ENCODE measurements at places on chromosomes 3 and 15. TPM values are rescaled to one million over a fixed set of nuclear protein-coding genes. Genes with fewer than 3 reads are reported as not detected.

DNA sequence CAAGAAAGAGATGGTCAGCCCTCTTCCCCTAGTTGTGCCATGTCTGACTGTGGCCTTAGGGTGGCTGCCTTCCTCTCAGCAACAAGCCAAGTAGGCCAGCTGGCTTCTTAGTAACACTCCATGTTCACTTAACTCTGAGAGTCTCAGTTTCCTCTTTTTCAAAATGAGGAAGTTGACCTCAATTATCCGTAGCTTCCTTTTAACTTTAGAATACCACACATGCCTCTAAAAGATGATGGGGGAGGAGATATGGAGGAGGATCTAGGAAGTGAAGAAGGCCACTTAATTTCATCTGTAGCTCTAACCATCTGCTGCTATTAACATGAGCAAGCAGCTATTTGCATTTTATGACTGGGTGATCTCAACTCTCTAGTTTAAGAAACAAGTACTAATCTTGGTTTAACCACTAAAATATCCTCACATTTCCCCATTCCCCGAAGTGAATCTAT, 32.9 kb downstream of the CD200R1L start:
- peak; percentile 42 for DNase-seq
- no peak overlapping the region for H3K4me3 ChIP-seq
- no peaks in the 10 kb centered on the region for H3K36me3 ChIP-seq
- H3K27me3 ChIP-seq = no peaks in the 10 kb centered on the region
- H3K4me1 ChIP-seq = peaks cover 9% of the 10 kb centered on the region
- peak overlapping the region; percentile 22 for H3K27ac ChIP-seq

DNA sequence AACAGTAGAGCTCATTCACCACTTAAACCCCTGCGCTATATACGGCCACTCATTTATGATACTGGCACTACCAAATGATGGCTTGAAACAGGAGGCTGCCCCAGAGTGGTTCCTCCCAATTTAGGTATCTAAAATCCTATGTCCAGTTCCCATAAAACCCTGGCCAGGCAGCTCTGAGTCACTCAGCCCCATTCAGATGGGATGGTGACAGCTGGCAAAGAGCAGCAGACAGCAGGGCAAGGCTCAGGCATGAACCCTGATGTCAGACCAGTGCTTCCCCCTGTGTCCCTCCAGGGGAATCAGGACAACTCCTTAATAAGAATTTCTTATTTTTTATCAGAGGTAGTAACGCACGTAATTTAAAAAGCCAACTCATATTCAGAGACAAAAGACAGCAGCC, 77.2 kb upstream of the RNU6-1 start:
- no peaks in the 10 kb centered on the region for H3K4me1 ChIP-seq
- H3K27me3 ChIP-seq = no peaks in the 10 kb centered on the region
- no peaks in the 10 kb centered on the region for H3K36me3 ChIP-seq
- DNase-seq = no peak
- H3K27ac ChIP-seq = peak overlapping the region; percentile 83

- DNase-seq = peak; percentile 60
- H3K27ac ChIP-seq = peak overlapping the region; percentile 86
- H3K36me3 ChIP-seq = no peaks in the 10 kb centered on the region
- H3K4me1 ChIP-seq = peaks cover 10% of the 10 kb centered on the region
- H3K27me3 ChIP-seq = no peaks in the 10 kb centered on the region
These were observed 610 bp upstream of the SATB1 start for GRCh38 chr3:18425641-18426257.

GRCh38 chr15:77021803-77022381, 27.0 kb downstream of the PSTPIP1 start:
- H3K4me3 ChIP-seq = no peak overlapping the region
- no peak overlapping the region for H3K27ac ChIP-seq
- no peaks in the 10 kb centered on the region for H3K36me3 ChIP-seq
- DNase-seq = no peak

A4GNT gene
- total RNA-seq = not detected

DNA sequence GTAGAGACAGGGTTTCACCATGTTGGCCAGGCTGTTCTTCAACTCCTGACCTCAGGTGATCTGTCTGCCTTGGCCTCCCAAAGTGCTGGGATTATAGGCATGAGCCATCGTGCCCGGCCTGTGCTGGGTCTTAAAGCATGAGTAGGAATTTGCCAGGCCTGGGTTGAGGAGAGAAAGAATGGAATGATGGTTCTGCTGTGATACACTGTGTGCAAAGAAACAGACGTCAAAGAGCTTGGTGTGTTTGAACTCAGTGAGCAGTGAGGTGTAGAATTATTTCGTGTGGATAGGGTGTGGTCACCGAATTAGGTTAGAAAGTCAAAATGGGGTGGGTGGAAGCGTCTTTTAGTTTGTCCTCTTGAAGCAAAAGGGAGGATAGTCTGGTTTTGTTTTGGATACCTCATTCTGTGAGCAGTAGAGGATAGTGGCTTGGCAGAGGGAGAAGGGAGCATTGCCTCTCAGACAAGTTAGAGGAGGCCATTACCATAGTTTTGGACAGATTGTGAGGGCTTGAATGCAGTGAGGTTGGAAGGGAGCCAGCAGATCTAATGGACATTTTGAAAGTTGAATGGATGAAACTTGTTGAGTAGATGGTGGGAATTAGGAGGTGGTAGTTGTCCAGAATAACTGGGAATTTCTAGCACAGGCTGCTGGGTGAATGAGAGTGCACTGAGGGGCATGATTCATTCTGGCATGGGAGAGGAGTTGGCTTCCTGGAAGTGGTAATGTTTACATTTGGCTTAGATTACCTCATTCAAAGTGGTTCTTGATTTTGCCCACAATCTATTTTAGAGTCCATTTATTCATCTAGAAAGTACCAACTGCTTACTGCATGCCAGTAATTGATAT, 27.2 kb downstream of the AKAP13 start:
- H3K27ac ChIP-seq = peak overlapping the region; percentile 74
- H3K4me3 ChIP-seq = peak overlapping the region; percentile 8
- peaks cover 59% of the 10 kb centered on the region for H3K4me1 ChIP-seq
- DNase-seq = peak; percentile 67

- no peak overlapping the region for H3K27ac ChIP-seq
- no peaks in the 10 kb centered on the region for H3K36me3 ChIP-seq
- no peak overlapping the region for H3K4me3 ChIP-seq
- no peaks in the 10 kb centered on the region for H3K4me1 ChIP-seq
- no peak for DNase-seq
These were observed 416.2 kb downstream of the IGSF11 start for GRCh38 chr3:118618247-118619040.

ROPN1 gene
- not detected for total RNA-seq

GRCh38 chr15:90214553-90215196, 13.5 kb downstream of the SEMA4B start:
- peaks cover 10% of the 10 kb centered on the region for H3K36me3 ChIP-seq
- H3K27me3 ChIP-seq = no peaks in the 10 kb centered on the region
- DNase-seq = no peak

DNA sequence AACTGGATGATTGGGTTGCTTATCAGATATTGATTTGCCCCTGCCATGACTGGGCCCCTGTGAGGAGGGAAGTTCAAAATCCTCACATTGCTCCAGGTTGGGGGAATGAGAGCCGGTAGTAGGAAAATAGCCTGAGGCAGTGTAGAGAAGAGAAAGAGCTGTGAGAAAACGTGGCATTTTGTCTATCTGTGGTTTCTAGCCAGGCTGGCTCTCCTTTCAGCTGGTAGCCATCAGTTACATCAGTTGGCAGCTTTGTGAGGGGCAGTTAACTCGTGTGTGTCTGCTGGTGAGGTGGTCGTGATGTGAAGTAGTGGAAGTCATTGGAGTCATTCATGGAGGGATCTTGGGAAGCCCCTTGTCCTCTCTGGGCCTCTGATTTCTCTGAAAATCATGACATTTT, 5.2 kb downstream of the ESYT3 start:
- no peak overlapping the region for H3K4me3 ChIP-seq
- H3K27me3 ChIP-seq = peaks cover 3% of the 10 kb centered on the region
- no peak overlapping the region for H3K27ac ChIP-seq
- H3K4me1 ChIP-seq = peaks cover 60% of the 10 kb centered on the region
- H3K36me3 ChIP-seq = no peaks in the 10 kb centered on the region
- no peak for DNase-seq

GRCh38 chr3:150074697-150075416, 104.2 kb upstream of the PFN2 start:
- no peak overlapping the region for H3K27ac ChIP-seq
- no peaks in the 10 kb centered on the region for H3K36me3 ChIP-seq

SH2D7 gene
- not detected for total RNA-seq

CCR9 gene
- total RNA-seq = not detected

- no peak overlapping the region for H3K4me3 ChIP-seq
- no peaks in the 10 kb centered on the region for H3K27me3 ChIP-seq
- H3K36me3 ChIP-seq = no peaks in the 10 kb centered on the region
- peaks cover 11% of the 10 kb centered on the region for H3K4me1 ChIP-seq
These were observed 2.7 kb downstream of the KLHL40 start for GRCh38 chr3:42688016-42688415.

- DNase-seq = no peak
- peaks cover 11% of the 10 kb centered on the region for H3K4me1 ChIP-seq
- H3K36me3 ChIP-seq = no peaks in the 10 kb centered on the region
- no peaks in the 10 kb centered on the region for H3K27me3 ChIP-seq
- H3K27ac ChIP-seq = no peak overlapping the region
- no peak overlapping the region for H3K4me3 ChIP-seq
These were observed 3.1 kb upstream of the AKAP13 start for GRCh38 chr15:85377269-85377668.

- H3K4me1 ChIP-seq = peaks cover 52% of the 10 kb centered on the region
- H3K27me3 ChIP-seq = no peaks in the 10 kb centered on the region
- no peak overlapping the region for H3K4me3 ChIP-seq
These were observed 37.3 kb upstream of the APH1B start for GRCh38 chr15:63240109-63240508.

RTP4 gene
- total RNA-seq = 7.3 TPM

Measured in upper lobe of left lung (tissue), 6 donors.